ENCODE measurements at places on chromosomes 7 and 10. TPM values are rescaled to one million over a fixed set of nuclear protein-coding genes. Genes with fewer than 3 reads are reported as not detected.

WDFY4 gene
- polyA plus RNA-seq: 2.4 TPM

GIMAP1 gene
- polyA plus RNA-seq: 3.0 TPM

PAXIP1 gene
- polyA plus RNA-seq: 10.7 TPM

- DNase-seq: peak; percentile 87
Measured at GRCh38 chr7:137371616-137372015, 28.1 kb upstream of the PTN start.

- no peak for DNase-seq
Measured at GRCh38 chr10:28790146-28790545, 112.8 kb downstream of the BAMBI start.

- no peak for DNase-seq
Measured at GRCh38 chr10:43123361-43124093, 14.7 kb upstream of the CSGALNACT2 start.

DNA sequence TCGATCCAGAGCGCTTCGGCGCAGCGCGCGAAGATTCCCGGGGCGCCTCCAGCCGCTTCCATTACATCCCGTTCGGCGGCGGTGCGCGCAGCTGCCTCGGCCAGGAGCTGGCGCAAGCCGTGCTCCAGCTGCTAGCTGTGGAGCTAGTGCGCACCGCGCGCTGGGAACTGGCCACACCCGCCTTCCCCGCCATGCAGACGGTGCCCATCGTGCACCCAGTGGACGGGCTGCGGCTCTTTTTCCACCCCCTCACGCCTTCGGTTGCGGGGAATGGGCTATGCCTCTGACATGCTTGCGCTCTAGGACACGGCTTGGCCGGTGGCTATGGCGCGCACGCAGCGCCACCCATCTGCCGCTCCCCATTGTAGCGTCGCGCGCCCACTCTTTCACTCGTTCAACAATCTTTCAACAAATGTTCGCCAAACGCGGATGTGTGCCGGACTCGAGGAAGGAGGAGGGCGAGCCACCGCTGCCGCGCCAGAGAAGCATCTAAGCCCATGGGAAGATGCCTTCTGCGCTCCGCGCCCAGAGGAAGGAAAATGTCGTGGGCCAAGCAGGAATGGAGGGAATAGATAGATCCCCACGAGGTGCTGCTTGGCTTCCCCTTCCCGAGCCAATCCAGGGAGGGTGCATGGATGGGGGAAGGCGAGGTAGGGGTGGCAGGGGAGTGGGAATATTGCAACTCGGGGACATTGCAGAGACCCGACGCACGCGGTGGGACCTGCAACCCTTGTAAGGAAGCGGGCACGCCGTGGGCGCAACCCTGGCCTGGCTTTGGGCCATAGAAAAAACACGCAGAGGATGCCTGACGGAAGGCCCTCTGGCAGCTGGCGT, 5.1 kb upstream of the CYP26A1 start:
- peak; percentile 50 for DNase-seq

All from muscle of leg (tissue), 16 donors.